ENCODE measurements at places on chromosomes 1 and 21.

DNA sequence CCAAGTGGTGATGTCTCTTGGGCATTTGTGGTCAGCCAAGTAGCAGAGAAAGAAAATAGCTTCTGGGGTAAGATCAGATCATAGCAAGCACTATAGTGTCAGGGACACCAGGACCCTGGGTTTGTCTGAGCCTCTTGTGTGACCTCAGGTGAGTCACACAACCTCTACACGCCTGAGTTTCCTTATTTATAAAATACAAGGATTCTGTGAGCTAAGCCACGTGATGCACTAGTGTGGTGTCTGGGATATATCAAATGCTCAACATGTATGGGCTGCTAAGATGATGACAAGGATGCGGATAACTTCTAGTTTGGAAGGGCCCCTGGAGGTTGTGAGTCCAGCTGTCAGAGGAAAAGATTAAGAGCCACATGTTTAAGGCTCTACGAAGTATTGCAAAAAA is 24.5 kb upstream of the ZNF436 start:
- DNase-seq, result no peak

- no peak for DNase-seq
Observed at GRCh38 chr1:37831109-37831508, 23.1 kb upstream of the YRDC start.

GRCh38 chr1:1200876-1201810 is 5.2 kb downstream of the TNFRSF18 start:
- peak; percentile 90 for DNase-seq

- DNase-seq, result no peak
Observed at GRCh38 chr1:152515434-152515783, 1.1 kb downstream of the CRCT1 start.

GRCh38 chr21:21268061-21268471 is 269.9 kb downstream of the NCAM2 start:
- DNase-seq, result no peak

- DNase-seq, result no peak
Observed at GRCh38 chr1:116193768-116194167, 82.6 kb downstream of the MAB21L3 start.

GRCh38 chr1:225654688-225655508 is 2.0 kb upstream of the ENAH start:
- no peak for DNase-seq

DNA sequence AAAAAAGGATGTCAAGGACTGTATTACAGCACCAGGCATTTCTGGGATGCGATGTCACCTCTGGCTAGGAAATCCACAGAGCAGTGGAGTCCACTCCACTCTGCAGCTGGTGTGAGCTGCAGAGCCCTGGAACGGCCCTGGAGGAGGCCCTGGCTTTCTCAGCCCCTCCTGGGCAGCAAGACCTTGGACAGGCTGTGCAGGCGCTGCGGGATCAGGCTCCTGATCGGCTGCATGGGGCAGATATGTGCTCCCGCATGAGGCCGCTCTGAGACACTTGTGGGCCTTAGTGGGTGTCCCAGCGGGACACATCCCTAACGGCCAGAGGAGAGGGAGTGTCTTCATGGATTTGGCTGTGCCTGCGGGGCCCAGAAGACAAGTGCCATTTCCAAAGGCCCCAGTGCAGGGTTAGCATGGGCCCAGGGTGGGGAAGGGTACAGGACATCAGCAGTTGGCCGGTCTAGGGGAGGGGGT is 6.2 kb downstream of the DNMT3L start:
- no peak for DNase-seq

- no peak for DNase-seq
Observed at GRCh38 chr1:109504974-109505373, 4.6 kb downstream of the AMIGO1 start.

All from iPS-NIHi11 (cell line).